Skeletal muscle cell (primary cell): ENCODE measurements at places on chromosomes 4 and X.
A peak's percentile ranks its signal among the peaks of the same experiment; 100 is the strongest.

GRCh38 chr4:110020646-110021443, 108.2 kb downstream of the EGF start:
- DNase-seq, result no peak

GRCh38 chr4:173167758-173168395, 734 bp upstream of the GALNT7 start:
- DNase-seq, result no peak

GRCh38 chr4:54074381-54074780, 10.0 kb upstream of the CHIC2 start:
- DNase-seq, result no peak

DNA sequence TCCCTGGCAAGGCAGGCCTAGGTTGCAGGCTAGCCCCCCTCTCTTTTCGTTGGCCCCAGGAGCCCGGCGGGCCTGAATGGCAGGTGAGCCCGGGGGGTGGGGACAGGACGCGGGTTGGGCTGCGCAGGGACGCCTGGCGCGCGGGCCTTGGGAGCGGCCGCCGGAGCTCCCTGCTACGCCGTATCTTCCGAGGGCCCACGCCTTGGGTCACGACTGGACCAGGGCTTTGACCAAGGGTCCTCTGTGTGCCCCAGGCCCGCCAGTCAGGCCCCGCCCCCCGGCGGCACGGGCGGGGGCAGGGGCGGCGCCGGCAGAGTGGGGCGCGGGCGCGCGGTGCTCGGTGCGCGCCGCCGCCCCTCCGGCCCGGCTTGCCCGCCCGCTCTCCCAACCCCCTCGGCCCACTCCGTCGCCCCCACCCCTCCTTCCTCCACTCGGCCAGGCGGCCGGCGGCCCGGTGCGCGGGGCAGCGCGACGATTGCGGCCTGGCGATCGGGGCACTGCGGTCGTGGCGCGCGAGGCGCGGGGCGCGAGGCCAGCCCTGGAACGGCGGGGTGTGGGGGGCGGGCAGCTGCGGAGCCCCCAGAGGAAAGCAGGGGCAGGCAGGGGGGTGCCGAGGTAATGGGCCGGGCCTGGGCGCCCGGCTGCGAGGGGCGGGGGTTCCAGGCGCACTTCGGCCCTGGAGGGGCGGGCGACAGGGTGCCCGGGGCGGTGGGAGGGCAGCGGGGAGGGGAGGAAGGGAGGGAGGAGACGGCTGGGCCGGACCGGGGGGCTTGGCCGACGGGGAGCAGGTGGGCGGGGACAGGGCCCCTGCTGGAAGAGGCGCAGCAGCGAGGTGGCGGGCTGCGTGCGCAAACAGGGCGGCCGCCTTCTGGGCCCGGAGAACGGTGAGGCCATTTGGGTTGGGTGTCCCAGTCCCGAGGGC, at the start of gene PRRG3:
Gene PRRG3 (plus strand): TSS at position 798 of the 922 bp plus-strand sequence. CDS start 3,357 bp downstream, outside the sequence.
- no peak for DNase-seq

DNA sequence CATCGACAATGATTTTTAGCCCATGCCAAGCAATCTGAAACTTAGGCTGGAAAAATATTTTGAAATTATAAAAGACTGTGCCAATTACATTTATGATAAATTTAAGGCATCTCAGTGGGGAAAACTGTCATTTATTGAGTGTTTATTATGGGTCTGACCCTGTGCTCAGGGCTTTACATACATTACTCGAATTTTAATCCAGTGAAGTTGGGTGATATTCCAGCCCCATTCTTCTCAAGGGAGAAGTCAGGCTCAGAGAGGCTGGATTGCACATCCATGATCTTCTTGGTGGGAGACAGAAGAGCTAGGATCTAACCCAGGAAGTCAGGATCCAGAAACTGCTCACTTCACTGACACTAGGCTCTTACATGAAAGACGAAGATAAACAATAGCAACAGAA, 260.8 kb downstream of the QDPR start:
- no peak for DNase-seq

DNA sequence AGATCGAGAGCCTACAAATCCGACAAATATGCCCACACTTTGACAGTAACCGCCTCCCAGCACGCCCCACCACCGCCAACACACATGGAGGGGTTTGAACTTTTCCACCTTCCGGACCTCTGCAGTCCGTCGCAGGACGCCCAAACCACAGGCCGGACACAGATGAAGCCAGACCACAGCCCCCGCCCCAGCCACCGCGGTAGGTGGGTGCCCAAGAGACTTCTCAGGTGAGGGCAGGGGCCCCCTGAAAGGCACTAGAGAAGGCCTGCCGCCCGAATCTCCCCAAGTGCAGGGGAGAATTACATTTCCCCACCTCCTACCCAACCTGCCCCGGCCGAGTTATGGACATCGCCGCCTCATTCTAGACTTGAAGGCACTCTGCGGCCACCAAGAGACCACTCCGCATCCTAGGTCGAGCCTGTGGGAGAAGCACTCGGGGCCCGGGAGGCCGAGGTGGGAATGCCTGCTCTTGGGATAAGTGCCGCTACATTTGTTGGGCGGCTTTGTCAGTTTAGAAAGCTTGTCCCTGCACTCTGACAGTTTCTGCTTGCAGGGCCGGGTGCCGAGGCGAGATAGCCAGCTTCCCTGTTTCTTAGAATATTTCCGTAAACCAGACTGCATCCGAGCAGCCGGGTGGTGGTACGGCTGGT, 21.5 kb downstream of the HAND2 start:
- no peak for DNase-seq

- DNase-seq, result peak; percentile 86
Measured at GRCh38 chr4:82515705-82516104, 46.1 kb downstream of the TMEM150C start.

- no peak for DNase-seq
Measured at GRCh38 chr4:122832732-122833131, 6.1 kb downstream of the FGF2 start.

DNA sequence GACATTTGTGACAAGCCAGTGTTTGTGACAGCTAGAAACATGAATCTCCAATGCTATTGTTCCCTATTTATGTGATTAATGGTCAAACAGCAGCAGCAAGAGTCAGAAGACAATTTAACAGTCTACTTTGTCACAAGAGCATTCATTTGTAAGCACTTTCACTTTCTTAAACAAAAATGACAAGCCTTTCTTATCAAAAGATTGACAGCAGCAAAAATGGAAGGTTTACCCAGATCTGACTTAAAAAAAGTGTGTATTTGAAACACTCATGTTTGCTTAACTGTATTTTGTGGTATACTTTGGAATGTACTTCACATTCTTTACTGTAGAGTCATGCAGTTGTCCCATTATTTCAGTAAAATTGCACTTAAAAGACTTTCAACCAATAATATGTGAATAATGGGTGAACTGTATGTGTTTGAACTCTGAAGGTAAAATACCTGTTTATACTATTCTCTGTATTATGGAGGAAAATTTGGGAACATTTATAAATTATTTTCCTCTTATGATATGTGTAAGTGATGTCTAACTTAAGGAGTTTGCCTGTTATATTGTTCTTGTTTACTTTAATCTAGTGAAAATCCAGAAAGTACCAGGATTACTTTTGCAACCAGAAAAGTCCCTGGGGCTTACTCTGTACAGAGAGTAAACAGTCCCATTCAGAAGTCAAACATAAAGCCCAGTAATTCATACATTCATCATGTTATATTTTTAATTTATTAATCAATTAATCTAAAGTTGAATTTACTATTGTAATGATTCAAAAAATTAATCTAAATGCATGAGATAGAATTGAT, 314.9 kb upstream of the TRAM1L1 start:
- DNase-seq, result peak; percentile 40

DNA sequence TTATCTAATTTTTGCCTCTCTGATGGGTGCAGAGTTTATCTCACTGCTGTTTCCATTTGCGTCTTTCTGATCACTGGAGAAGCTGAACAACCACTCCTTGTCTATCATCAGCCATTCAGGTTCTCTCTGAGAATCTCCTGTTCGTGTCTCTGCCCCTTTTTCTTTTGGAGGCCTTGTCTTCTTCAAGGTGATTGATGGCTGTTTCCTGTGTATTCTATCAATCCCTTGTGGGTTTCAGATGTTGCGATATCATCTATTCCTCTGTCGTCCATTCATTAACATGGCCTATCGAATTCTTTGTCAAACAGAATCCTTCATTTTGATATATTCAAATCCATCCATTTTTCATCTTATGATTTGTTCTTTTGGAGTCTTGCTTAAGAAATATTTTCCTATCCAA, 100.3 kb downstream of the FAM53A start:
- DNase-seq, result no peak

DNA sequence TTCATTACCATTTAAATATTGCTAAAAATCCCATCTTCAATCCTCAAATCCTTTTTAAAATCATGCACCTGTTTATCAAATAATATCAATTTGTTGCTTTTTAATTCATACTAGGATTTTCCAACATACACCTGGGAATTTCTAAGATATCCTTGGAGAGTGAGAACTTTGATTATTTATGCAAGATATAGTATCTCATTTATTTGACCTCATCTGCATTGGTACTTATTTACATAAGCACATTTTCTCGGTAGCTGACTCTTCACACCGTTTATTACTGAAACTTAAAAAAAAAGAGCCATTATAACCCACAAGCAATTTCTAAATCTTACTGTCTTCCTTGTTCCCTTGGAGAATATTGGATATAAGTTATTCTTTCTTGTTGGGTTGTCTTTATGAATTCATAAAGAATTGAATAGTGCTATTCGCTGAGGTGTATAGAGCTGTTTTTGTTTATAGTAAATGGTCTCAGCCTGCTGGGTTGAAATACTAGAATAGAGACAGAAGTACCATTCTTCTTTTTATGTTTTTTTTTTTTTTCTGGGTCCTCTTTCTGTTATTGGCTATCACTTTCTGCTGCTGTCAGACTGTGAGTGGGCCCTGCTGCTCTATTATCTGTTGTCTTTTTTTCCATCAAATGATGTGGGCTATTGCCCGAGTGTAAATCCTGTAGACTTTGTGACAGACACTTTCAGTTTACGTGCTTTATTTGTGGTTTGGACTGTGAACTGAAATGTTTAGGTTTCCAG, 2.9 kb downstream of the UGT8 start:
- DNase-seq, result no peak

- DNase-seq, result peak; percentile 25
Measured at GRCh38 chr4:56772134-56772533, 49.4 kb downstream of the SPINK2 start.

DNA sequence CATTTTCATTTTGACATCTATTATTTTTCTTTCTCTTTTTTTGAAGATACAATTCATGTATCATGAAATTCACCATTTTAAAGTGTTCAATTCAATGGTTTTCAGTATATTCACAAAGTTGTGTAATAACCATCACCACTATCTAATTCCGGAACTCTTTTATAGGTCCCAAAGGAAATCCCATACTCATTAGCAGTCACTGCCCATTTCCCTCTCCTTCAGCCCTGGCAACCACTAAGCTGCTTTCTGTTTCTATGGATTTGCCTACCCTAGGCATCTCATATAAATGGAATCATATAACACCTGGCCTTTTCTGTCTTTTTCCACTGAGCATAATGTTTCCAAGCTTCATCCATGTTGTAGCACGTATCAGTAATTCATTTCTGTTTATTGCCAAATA, 3.2 kb upstream of the FGF2 start:
- DNase-seq, result no peak

- no peak for DNase-seq
Measured at GRCh38 chr4:73213916-73214653, 44.5 kb downstream of the ANKRD17 start.

GRCh38 chr4:69822198-69822597, 37.7 kb downstream of the SULT1E1 start:
- no peak for DNase-seq

DNA sequence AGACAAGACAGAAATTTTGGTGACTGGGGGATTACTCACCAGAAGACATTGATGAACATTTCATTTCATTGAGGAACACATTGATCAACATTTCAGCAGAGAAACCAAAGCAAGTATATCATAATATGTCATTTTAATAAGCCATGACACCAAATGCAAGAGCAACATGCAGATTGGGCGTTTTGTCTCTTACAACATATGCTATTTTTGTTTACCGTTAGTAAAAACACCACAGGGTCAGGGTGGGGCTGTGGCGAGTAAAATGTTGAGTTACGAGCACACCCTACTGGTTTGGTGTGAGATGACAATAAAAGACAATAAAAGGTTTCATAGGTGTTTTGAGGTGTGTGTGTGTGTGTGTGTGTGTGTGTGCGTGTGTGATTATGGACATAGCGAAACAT, 294.5 kb downstream of the PDGFC start:
- peak; percentile 25 for DNase-seq

- DNase-seq, result no peak
Measured at GRCh38 chr4:145816091-145816490, 122.5 kb downstream of the ZNF827 start.

DNA sequence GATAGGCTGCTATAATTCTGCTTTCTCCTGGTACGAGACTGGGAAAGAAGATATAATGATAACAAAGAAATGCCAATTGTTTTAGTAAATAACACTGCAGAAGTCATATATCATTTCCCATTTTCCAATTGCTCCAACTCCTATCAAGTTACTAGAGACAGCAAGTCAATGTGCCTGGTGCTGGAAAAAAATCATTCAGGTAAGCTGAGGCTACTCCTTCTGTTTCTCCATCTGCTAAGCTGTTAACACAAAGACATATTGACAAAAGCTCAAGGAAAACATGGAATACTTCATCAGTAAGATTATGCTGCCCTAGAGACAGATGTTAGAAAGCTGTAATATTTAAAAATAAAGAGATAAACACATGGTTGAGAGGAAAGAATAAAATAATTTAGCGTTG, 10.0 kb downstream of the NAA11 start:
- no peak for DNase-seq

- DNase-seq, result no peak
Measured at GRCh38 chr4:82601242-82602015, 39.6 kb upstream of the TMEM150C start.

DNA sequence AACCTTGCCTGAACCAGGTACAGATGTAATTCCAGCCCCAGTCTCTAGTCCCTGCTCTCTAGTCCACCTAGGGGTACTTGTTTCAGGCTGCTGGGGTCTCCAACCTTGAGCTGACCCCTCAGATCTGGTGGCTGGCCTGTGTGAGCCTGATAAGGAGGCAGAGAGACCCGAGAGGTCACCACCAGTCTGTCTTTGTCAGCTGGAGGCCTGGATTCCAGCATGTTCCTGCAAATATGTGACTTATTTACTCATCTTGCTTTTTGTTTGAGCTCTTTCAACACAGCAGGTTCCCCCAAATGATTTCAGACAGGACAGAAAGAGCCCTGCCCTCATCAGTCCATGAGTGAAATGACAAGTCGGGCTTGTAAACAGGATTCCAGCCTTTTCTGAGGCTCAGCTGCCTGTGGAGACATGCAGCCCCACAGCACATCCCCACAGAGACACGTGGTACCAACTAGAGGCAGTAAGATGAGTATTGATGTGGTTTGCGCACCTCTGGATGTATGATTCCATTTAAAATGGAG, 37.5 kb upstream of the STK26 start:
- DNase-seq, result no peak

- DNase-seq, result no peak
Measured at GRCh38 chrX:39891781-39892180, 206.0 kb downstream of the BCOR start.

- DNase-seq, result no peak
Measured at GRCh38 chr4:173626277-173626676, 96.2 kb upstream of the HAND2 start.

- DNase-seq, result no peak
Measured at GRCh38 chrX:153689654-153690465, 2.1 kb downstream of the SLC6A8 start.

- peak; percentile 74 for DNase-seq
Measured at GRCh38 chr4:183588169-183588675, 70.8 kb downstream of the RWDD4 start.

GRCh38 chr4:105357258-105357980, 116.4 kb downstream of the PPA2 start:
- DNase-seq, result no peak
